ENCODE measurements at places on chromosomes 11 and 22.

- peak; percentile 29 for DNase-seq
Measured at GRCh38 chr11:15519124-15519791, 404.5 kb downstream of the INSC start.

DNA sequence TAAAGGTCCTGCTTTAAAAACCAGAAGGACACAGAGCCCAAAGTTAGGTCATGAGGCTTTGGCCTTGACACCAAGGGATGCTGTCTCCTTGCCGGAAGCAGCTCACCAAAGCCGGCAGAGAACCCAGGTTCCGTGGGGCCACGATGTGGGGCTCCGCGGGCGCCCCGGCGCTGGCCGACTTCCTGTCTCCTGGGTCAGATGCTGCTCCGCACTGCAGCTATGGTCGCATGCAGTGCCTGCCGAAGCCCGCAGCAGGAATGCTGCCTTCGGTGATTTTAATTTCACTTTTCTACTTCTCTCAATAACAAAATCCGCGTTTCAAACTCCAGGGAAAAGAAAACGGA lies 454 bp upstream of the OTUB1 start:
- DNase-seq = peak; percentile 82

DNA sequence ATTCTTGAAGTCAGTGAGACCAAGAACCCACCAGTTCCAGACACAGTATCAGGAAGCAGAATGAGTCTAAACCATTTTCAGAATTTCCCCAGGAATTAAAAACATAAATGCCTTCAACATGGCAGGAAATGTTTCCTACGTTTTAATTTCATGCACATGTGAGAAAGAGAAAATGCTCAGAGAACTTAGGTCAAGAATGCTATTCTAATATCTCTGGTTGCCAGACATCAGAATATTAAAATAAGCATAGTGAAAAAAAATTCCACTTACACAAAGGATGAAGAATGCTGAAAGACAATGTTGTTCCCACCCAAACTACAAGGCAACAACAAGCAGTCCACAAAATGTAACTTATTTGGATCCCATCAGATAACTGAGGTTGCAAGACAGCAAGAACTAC lies 104.8 kb downstream of the RAB38 start:
- no peak for DNase-seq

GRCh38 chr11:103480421-103480820 lies 371.2 kb downstream of the DYNC2H1 start:
- no peak for DNase-seq

DNA sequence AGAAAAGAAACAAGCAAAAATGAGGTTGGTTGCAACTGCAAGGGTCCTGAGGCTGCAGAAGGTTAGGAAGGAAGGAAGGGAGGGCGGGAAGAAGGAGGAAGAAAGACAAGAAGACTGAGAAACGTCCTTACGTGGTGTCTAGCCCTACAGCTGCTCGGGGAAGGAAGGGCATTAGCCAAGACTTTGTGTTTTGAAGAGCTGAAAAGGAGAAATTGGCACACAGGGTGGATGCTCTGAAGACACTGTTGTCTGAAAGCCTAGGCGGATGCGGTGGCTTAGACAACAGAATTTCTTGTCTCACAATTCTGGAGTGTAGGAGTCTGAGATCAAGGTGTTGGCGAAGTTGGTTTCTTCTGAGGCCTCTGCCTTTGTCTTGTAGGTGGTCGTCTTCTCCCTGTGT lies 60.7 kb downstream of the MCM5 start:
- no peak for DNase-seq

- peak; percentile 41 for DNase-seq
Measured at GRCh38 chr11:102560555-102561011, 30.0 kb upstream of the MMP7 start.

- no peak for DNase-seq
Measured at GRCh38 chr11:97351939-97352338, 962.1 kb downstream of the JRKL start.

- no peak for DNase-seq
Measured at GRCh38 chr11:58927393-58928106, 11.7 kb upstream of the GLYATL1 start.

DNA sequence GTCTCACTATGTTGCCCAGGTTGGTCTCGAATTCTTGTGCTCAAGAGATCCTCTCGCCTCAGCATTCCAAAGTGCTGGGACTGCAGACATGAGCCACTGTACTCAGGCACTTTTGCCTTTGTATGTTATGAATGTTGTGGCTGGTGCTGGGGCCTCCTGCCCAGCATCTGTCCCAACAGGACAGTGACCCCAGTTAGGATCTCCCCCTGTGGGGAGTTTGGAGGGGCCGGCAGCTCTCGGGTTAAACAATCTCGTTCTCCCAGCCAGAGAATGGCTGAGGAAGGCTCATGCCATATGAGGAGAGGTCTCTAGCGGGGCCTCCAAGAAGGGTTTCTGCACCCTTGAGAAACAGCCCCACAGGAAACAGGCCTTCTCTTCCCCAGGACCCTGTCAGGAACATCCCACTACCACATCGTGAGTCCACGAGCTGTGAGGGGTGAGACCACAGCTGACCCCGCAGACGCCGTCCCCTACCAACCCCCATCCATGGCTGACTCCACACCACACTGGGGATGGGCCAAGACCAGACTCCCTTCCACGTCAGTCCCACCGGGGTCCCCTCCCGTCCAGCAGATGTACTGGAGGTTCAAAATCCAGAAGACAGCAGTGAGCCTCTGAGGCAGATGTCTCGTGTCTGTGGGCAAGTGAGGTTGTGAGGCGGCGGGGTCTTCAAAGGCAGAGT lies 54.1 kb downstream of the SHANK2 start:
- no peak for DNase-seq

DNA sequence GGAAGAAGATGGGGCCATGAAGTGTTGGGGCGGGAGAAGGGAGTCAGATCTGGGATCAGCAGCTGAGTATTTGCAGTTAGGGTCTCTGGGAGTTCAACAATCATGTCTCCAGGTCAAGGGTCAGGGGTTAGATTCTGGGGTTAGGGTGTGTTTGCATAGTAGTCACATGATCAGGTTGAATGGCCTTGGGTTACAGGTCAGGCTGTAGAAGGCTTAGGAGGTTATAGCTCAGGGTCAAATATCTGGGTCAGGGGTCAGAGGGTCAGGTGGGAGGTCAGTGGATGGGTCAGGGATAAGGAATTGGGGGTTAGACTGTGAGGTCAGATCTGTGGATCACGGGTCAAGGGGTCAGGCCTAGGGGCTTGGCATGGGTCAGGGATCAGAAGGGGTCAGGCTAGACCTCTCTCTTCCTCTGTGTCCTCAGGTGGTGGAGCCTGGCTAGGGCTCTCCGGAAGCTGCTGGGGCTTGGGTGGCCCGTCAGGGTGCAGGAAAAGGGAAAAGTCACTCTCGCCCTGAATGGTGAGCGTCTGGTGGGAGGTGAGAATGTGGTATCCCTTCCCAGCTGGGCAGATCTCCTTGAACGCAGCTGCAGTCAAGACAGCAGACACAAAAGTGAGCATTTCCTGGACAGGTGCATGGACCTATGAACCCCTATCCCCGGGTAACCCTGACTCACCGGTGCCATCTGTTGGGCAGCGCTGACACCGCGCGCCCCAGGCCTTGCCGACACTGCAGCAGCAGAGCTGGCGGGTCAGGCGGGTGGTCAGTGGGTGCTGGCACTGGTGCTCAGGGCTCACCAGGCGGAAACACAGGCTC lies 6.4 kb downstream of the LTBP3 start:
- DNase-seq = peak; percentile 81

DNA sequence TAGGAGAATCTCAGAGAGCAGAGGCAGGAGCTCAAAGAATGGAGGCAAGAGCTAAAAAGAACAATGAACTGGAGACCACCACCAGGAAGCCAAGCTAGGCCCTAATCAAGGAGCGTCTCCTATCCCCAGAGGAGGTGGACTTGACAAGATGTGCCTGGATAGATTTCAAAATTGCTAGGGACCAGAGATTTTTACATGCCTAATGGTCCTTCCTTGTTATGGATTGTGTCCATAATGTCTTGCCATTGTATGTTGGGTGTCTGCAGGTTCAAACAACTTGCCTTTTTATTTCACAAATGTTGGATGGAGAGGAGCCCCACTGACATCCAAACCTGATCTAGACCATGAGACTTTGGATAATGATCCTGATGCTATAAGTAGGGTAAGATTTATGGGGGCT lies 88.2 kb upstream of the TP53I11 start:
- no peak for DNase-seq

DNA sequence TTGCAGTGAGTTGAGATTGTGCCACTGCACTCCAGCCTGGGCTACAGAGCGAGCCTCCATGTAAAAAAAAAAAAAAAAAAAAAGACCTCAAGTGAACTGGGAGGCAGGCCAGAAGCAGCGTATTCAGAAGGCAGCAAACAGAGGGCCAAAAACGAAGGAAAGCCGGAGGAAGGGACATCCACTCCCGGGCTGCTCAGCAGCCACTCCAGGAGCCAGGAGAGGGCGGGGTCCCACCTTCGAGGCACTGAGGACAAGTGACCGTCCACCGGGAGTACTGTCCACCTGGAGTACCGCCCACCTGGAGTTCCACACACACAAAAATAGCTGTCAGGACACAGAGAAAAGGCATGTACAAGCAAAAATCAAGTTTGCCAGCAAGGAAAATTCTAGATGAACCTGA lies 5.5 kb downstream of the TOLLIP start:
- no peak for DNase-seq

DNA sequence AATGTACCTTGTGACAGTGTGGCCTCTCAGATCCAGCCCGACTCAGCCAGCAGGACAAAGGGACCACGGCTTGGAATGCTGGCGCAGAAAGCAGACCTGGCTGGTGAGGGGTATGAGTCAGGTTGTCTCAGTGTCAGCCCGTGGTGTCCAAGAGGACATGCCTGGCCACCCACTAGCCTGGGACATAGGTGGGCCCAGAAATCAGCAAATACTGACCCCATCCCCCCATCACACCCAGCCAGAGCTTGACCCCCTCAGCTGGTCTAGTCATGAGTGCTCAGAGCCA lies 4.5 kb downstream of the BANF1 start:
- no peak for DNase-seq

- DNase-seq = no peak
Measured at GRCh38 chr11:11072067-11072466, 214.2 kb upstream of the ZBED5 start.

DNA sequence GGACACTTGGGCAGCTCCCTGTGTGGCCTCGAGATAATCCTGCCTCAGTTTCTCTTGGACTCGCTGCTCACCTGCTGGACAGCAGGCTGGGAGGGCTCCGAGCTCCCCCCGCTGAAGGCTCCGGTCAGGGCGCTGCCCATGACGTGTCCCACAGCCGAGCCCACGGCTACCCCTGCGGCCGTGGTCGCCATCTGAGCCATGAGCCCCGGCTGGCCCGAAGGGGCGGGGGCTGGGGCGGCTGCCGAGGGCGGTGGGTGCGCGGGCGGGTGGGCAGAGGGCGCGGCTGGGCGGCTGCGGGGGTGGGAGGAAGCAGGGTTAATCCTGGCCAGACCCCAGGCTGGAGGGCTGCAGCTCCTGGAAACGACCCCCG lies 484 bp downstream of the CHCHD10 start:
- no peak for DNase-seq

- peak; percentile 96 for DNase-seq
Measured at GRCh38 chr11:67464411-67465188, 4.5 kb downstream of the TMEM134 start.

- DNase-seq = no peak
Measured at GRCh38 chr22:28750471-28750881, 8.6 kb downstream of the HSCB start.
